ENCODE measurements at places on chromosomes 1 and 21.

DNA sequence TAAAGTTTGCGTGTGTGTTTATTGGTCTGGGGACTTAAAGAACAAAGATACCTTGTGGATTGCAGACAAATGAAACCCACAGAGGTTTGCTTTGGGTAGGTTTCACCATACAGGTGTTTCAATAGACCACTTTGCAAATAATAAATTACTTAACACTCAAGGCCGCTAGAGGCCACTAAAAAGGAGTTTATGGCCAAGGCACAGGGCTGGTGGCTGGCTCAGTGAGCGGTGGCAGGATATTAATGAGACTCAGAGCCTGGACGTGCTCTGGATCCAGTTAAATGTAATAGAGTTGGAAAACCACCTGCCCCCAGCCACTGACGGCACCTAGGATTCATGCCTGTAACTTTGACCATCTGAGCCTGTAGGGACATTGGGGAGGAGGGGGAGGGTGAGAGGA, 44.5 kb downstream of the LRRC38 start:
- no peak for DNase-seq

DNA sequence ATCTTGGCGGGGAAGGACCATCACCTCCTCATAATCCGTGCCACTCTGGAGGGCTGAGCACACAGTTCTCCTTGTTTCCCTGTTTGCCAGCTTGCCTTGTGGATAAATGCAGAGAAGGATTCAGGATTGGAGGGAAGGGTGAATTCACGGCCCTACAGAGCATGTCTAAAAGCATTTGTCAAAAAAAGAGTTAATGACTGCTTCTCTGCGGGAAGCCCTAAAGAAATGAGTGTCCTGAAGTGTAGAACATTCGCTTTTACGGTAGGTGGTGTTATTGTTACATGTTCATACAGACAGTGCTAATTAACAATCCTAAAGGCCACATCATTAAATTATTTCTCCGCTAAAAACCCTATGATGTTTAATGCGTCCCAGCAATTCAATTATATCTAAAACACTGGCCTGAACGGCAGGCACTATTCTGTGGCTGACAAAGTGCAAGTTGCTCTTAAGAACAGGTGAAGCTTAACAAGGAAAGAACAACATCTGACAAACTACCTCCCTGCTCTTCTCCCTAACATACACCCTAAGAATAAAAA, 112.3 kb upstream of the NFIA start:
- no peak for DNase-seq

DNA sequence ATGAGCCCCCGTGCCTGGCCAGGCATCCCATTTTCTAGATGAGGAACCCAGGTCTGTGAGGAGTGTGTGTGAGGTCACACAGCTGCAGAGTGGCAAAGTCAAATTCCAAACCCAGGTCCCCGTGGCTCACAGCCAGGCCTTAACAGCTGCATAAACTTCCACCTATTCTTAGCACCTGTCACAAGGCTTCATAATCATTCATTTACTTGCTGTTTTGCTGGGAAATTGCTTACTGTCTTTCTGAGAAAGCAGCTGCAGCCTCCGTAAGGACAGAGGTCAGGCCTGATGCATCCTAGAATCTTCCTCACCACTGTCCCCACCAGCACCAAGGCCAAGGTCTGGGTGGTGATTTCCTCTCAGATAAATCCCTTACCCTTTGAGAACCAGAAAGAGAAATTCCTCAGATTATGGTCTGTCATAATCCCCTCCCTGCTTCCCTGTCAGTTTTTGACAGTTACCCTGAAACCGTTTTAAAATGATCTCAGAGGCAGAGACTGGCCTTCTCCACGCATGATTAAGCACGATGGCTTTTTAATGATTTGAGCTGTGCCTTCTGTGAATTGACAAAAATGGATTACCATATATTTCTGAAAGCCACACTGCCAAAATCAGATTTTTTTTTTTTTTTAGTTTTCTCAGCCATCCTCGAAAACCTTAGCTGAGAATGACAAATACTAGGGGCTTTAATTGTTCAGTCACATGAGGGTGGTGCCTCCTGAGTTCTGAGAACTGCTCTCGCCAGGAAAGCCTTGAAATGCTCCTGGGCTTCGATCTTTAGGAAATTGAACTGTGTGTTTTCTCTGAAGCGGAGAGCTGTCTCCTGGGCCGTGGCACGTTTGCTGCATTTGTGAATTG, 70.0 kb upstream of the SELENON start:
- DNase-seq: no peak

DNA sequence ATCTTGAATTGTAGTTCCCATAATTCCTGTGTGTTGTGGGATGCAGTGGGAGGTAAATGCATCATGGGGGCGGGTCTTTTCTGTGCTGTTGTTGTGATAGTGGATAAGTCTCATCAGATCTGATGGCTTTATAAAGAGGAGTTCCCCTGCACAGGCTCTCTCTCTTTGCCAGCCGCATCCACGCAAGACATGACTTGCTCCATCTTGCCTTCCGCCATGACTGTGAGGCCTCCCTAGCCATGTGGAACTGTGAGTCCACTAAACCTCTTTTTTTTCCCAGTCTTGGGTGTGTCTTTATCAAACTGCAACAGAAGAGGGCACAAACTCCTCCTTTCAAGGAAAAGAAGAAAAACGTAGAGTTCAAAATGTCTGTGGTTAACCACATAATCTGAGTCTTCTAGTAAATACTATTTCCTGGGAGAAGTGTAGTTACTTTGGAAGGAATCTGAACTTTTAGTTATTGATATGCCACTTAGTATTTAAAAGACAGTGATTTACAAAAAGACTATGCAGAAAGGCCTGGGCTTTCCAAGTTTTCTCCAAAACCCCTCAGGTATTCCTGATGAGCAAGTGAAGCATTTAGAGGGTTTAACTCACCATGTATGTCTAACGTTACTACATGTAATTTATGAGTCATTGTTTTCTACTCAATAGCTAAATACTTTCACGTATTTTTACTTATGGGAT, 10.0 kb downstream of the ADAMTS1 start:
- no peak for DNase-seq

DNA sequence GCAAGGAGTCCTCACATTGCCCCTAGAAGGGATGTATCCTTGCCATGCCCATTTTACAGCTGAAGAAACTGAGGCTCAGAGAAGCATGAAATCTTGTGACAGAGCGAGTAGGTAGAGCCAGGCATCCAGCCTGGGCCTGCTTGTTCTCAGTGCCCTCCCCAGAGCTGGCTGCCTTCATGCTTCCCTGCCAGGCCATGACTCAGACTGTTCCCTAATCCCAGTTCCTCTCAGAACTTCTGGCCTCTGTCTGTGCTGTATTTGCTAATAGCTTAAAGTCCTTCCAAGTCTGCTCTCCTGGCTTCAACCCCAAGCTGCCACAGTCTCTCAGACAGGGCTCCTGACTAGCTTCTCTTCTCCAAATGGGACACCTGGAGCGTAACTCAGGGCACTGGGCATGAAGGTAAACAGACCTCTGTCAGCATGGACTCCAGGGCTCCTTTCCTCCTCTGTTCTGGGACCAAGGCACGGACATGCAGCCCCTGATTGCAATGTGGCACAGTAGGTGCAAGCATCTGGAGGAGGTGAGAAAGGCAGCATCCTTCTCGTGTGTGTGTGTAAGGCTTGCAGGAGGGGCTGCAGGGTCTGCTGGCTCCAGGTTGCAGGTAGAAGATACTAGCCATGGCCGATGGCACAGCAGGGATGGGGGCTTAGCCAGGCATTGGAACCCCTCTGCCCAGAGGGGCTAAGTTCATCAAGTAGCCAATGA, 122.7 kb downstream of the HMGB4 start:
- no peak for DNase-seq

- no peak for DNase-seq
Measured at GRCh38 chr1:20837554-20838192, 50.6 kb upstream of the HP1BP3 start.

- DNase-seq: no peak
Measured at GRCh38 chr1:147080671-147081394, 91.4 kb downstream of the PRKAB2 start.

DNA sequence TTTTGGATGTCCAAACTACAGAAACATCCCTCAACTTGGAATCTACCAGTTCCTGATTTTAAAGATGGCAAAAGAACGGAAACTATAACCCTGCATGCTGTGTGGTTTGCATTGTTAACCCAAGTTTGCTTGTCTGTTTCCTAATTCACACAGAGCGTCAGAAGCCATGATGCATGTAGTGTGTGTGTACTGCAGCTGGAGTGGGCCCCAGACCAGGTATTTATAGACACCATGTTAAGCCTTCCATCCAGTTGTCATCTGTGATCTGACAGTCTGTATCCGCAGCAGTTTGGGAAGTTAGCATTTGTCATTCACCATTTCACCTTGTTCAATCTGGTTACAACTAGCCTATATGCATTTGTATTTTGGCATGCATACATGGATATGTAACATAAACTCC, 27.7 kb upstream of the PLEKHM2 start:
- no peak for DNase-seq

GRCh38 chr1:24886241-24886640, 43.8 kb downstream of the RUNX3 start:
- no peak for DNase-seq

DNA sequence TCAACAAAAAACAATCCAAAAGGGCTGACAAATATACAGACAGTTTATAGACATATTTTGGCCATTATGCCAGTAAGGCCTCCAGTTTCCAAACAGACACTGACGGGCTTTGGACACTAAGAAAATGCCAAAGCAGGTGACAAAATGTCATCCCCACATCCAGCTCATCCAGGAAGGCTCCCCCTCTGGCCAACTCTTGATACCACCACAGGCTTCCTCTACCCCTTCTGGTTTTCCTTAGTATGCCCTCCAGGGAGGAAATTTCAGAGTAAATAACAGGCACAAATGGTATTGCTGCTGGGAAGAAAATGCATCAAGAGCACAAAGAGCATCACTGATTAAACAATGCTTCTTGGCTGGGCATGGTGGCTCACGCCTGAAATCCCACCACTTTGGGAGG, 225.3 kb downstream of the VAV3 start:
- no peak for DNase-seq

- no peak for DNase-seq
Measured at GRCh38 chr1:156368889-156369684, at the start of gene RHBG. TSS of gene RHBG (plus strand) at chr1:156369211. CDS start at chr1:156369250, 39 bp downstream.

DNA sequence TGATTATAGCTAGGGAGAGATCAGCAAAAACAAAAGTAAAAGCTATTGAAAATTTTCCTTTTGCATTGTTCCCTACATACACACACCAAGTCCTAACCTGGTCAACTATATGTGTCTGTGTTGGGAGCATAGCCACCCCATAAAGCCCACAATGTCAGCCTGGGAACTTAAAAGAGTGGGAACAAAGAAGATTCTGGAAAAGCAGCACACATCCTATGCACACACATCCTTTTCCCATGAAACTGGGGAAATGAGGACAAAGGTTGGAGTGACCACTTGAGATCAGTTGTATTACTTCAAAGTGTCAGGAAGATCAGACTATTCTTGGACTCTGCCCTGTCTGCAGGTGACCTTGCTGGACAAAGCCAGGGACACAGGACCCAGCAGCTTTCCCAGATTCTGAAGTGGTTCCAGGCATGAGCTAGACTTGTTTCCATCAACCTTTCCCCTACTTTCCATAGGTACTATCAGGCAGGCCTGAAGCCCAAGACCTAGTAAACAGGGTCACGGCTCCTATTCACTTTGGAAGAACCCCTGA, 15.9 kb downstream of the TXNIP start:
- DNase-seq: no peak

DNA sequence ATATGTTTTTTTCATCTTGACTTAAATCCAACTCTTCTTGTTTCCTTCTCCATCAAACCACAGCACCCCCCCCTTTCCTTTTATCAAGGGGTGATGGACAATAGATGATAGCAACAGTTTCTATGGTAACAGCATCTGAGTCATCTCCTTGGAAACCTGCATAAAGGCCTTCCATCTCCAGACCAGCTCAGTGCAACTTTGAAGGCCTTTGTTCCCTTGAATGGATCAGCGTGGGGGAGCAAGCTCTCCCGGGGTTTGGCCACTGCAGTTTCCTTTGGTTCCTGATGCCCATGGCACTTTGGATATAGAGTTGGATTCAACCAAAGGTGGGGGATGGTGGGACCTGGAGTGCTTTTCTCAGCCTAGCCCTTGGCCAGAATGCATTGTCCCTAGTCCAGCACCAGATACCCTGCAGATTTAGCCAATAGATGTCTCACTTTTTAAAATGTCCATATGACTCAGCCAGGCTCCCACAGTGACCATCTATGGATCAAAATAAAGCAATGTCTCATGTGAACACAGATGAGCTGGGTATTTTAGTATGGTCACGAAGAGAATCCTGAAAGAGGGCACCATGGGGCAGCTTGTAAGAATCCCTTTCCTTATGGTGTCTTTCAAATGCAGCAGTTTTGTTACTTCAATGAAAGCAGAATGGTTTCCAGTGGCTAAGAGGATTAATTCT, 127.7 kb downstream of the SPATA46 start:
- no peak for DNase-seq

DNA sequence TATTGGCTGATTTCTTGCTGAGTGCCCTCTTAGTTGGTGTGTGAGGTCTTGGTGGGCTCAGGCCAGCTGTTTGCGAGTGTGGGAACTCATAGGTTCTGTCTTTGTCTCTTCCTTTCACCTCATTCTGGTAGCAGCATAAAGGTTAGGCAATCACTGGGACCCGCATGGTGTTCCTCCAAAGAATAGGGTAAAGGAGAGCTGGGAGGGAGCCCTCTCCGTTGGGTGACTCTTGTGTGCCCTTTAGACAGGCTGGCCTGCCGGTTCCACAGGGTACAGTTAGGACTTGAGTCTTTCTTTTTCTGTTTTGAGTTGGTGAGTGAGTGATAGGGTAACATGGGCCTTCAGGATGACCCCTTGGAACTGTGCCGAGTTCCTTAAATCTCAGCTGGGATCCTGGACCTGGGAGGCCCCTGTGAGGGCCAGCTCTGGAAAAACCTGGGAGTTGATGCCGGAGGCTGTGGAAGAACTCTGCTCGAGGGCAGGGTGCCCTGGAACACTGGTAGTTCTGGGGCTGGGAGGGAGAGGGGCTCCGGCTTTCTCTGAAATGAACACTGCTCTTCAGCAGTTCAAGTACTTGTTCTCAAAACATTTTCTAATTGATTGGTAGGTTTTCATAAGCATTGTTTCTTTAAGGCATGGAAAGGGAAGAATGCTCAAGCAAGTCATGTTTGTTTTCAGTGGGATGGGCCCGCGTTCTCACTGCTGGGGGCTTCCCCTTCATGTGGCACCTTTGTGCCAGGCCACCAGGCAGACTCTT, 2.1 kb upstream of the THAP3 start:
- DNase-seq: no peak

- no peak for DNase-seq
Measured at GRCh38 chr1:230753586-230754251, 6.5 kb downstream of the CAPN9 start.

GRCh38 chr1:212612041-212612961, 3.7 kb downstream of the ATF3 start:
- DNase-seq: no peak

DNA sequence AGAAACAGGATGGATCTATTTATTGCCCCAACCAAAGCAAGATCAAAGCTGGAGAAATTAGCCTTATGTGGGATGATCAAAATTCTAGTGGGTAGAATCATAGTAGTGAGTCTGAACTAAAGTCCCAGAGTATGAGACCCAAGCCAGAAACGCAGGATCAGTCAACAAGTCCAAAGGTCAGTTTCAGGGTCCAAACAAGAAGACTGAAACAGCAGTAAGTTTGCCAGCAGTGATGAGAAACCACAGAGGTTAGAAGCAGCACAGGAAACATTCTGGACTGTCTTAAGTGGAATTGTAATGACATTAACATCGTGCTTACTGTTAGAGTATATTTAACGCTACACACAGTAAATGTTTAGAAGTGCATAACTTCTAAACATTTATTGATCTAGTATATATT, 251.0 kb downstream of the LRRIQ3 start:
- no peak for DNase-seq

GRCh38 chr1:202016022-202016810, 5.8 kb downstream of the ELF3 start:
- no peak for DNase-seq

GRCh38 chr1:975896-976683, 5.8 kb downstream of the PERM1 start:
- DNase-seq: peak; percentile 47

- DNase-seq: no peak
Measured at GRCh38 chr1:207745839-207746767, 5.8 kb upstream of the CD46 start.

All from activated T-cell treated with anti-CD3 and anti-CD28 coated beads for 4 hours (primary cell).